ENCODE measurements at places on chromosomes 13 and 19.

DNA sequence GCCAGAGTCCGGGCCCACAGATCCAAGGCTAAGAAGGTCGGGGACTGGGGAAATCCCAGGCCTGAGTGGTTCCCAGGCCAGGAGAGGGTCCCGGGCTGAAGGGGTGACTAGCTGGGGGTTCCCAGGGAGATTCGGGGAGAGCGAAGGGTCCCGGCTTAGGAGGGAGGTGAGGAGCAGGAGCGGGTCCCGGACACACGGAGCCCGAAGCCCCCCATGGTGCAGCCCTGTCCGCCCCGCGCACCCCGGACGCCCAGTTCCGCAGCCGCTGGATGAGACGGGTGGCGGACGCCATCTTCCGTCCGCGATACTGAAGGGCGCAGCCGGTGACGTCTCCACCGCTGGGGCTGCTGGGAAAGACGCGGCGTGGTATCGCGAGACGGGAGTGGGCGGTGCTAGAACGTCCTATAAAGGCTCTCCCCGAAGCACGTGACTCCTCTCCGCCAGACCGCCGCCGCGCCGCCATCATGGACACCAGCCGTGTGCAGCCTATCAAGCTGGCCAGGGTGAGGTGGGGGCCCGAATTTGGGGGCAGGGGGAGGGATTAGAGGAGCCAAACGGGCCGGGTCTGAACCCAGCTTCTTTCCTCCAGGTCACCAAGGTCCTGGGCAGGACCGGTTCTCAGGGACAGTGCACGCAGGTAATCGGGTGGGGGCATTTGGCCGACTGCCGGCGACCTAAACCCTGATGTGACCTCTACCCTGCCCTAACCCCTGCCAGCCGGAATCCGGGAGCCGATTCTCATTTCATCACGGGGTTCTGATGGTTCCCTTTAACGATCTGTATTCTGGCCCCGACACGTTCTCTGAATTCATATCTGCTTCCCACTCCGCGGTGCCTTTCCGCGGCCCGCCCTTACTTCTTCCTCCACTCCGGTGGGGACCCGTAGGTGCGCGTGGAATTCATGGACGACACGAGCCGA lies at the start of the genes NDUFA7 and RPS28:
NDUFA7 (minus strand) TSS at position 309 of the 919 bp plus-strand sequence; CDS start at position 292, 17 bp downstream.
RPS28 (plus strand) TSS at position 430 of the 919 bp plus-strand sequence; CDS start at position 465, 35 bp downstream.
- DNase-seq: peak; percentile 99

GRCh38 chr19:40576151-40576584 lies 505 bp upstream of the SHKBP1 start:
- DNase-seq: no peak

DNA sequence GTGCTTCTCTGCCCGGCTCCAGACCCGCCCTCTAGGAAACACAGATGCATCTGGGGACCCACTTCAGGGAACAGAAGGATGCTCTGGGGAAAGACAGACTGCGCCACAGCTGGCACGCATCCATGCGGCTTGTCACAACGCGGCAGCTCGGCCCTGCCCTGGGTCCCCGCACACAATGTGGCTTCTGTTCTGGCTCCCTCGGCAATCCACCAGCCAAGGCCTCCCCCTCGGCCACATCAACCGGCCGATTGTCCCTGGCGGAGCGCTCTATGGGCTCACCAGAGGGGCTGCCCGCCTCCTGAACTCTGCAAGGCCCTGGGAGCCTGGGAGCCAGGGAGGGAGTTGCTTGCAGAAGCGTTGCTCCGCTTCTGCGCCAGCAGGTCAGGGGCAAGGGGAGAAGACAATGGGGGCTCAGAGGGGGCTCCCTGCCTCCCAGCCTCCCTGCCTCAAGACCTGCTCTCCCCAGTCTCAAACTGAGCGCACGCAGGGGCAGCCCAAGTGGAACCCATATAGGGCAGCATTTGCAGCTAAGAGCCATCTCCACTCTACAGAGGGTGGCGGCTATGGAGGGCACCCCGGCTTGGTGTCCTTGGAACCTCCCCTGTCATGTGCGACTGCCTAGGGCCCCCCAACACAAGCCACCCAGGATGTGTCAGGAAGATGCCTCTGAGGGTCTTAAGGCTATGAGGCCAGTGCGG lies 37.9 kb downstream of the MLLT1 start:
- peak; percentile 84 for DNase-seq

DNA sequence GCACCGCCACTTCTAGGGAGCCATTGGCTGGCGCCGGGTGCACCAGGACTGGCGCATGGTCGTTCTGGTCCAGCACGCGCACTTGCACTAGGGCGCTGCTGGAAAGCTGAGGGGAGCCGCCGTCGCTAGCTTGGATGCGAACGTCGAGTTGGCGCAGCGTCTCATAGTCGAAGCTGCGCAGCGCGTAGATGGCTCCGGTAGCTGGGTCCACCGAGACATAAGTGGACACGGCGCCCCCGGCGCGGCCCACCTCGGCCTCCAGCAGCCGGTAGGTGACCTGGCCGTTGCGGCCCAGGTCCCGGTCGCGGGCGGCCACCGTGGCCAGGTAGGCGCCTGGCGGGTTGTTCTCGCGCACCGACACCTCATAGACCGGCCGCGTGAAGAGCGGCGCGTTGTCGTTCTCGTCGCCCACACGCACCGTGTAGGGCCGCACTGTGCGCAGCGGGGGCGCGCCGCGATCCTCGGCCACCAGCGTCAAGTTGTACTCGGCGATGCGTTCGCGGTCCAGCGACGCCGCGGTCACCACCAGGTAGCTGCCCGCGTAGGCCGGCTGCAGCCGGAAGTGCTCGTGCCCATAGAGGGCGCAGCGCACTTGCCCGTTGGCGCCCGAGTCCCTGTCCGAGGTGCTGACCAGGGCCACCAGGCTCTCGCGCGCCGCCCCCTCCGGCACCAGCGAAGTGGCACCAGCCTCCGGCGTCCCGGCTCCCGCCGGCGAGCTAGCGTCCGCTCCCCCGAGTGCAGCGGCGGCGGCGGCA lies 1.7 kb downstream of the PCDH8 start:
- DNase-seq: peak; percentile 58

- DNase-seq: no peak
Measured at GRCh38 chr13:49869519-49869918, 66.6 kb downstream of the SPRYD7 start.

GRCh38 chr13:60448907-60449510 lies 52.0 kb downstream of the TDRD3 start:
- peak; percentile 87 for DNase-seq

- no peak for DNase-seq
Measured at GRCh38 chr19:28633319-28634018, 579.5 kb downstream of the UQCRFS1 start.

GRCh38 chr19:11233073-11233472 lies 6.3 kb upstream of the ANGPTL8 start:
- no peak for DNase-seq

DNA sequence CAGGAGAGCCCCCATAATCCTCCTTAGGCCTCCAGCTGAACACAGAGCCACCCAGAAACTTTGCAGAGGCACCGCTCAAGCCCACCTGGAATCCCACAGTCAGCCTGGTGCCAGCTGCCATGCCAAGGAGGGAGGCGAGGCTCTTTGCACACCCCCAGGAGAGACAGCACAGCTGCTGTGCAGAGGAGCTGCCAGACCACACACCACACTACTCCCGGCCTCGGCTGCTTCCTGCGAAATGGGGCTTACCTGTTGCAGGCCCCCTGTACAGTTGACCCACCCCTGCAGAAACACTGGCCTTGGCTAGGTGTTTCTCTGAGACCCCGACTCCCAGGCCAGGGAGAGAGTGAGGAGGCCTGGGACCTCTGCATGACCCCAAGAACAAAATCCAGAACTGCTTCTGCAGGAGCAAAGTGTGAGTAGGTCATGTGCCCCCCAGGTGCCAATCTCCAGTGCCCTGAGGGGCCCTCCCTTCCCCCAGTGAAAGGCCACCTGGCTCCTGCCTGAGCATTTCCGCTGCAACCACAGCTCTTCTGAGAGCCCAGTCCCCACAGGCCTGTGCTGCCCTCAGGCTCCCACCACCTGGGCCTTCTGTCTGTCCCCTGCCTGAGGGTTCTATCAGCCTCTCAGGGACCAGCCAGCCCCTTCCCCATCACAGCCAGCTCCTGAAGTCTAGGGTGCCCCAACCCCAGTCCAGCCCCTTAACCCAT lies 580.4 kb downstream of the UQCRFS1 start:
- no peak for DNase-seq

GRCh38 chr13:92972751-92973150 lies 253.9 kb upstream of the GPC6 start:
- DNase-seq: no peak

DNA sequence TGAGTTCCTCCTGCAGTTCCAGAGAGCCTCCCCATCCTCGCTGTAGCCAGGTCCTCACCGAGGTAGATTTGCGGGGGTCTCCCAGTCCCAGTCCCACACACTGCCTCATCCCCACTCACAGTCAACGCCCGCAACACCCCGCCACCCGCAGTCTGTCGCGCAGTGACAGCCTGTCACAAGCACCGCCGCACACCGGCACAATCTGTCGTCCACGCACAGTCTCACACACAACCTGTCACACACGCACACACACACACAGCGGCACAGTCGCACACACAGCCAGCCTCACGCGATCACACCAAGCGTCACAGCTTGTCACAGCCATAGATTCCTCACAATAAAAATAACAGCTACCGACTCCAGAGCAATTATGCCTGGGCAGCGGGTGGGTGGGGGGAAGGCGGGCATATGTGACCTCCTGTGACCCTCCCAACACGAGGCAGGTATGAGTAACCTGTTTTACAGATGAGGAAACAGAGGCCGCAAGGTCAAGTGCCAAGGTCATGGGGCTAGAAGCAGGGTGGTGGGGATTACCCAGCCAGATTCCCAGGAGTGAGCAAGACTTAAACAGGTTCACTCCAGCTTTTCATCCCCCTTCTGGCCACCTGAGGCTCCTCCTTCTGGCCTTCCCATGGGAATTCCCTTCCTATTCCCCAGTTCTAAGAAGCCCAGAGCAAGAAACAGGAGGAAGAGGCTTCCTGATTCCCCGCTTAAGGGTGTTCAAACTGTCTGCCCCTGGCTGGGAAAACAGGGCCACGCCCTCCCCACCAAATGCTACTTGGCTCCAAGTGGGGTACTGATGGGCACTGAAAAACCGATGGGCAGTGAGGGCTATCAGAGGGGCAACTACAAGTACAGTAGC lies 13.9 kb downstream of the NFIX start:
- no peak for DNase-seq

- DNase-seq: no peak
Measured at GRCh38 chr13:109154546-109154945, 525.1 kb downstream of the MYO16 start.

DNA sequence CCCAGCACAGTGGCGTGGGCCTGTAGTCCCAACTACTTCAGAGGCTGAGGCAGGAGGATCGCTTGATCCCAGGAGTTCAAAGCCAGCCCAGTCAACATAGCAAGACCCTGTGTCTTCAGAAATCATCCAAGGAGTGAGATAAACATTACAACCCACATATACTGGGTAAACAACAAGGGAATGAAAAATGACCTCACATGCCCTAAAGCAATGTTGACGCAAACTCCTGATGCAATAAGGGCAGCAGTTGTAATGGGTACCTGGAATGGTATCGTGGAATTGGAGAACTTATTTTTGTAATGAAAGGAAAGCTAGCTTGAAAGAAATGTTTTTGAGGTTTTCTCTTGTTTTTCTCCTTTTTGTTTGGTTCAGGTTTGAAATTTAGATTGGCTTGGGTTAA lies 24.5 kb upstream of the LGALS16 start:
- no peak for DNase-seq

- no peak for DNase-seq
Measured at GRCh38 chr13:72005455-72005854, 138.5 kb upstream of the DACH1 start.

- DNase-seq: no peak
Measured at GRCh38 chr19:17889609-17890214, 18.0 kb downstream of the SLC5A5 start.

DNA sequence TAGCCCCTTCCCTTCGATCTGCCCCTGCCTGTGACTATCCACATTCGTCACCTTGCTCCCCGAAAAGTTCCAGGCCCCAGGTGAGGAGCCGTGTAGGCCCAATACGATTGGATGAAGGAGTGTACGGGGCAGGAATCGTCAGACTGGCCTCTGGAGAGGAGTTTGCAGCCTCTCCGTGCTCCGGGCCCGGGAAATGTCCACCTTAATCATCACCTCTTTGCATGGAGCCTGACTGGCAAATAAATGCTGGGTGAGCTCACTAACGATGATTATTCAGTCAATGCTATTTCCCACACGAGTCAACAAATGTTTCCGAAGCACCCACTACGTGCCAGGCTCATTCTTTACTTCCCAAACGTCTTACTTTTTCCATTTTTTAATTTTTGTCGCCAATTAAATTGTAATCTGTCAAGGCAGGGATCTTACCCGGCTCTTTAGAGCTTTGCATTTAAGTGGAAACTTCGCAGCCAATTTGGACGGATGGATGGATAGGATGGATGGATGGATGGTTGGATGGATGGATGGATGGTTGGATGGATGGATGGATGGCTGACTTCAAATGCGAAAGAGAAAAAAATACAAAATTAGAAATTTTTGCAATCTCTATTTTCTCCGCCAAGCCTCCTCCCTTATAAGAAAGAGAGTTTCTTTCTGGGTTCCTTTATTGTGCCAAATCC lies 45.8 kb downstream of the TGDS start:
- DNase-seq: no peak

GRCh38 chr19:2726904-2727639 lies 5.9 kb upstream of the DIRAS1 start:
- DNase-seq: no peak

- DNase-seq: no peak
Measured at GRCh38 chr19:18858906-18859646, 27.3 kb downstream of the UPF1 start.

DNA sequence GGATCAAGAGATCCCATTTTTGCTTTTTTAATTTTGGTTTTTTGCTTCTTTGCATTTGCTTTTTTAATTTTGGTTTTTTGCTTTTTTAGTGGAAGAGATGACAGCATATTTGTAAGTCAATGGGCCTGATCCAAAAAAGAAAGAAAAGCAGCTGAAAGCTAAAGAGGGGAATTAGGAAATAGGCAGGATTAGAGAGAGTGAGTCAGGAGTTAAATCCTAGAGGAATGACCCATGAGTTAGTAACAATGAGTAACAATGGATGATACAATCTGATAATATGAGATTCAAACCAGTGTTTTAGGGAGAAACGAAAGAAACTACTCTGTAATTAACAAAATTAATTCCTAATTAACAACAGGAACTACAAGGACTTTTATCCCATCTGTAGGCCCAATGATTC lies 111.2 kb upstream of the SGCG start:
- peak; percentile 16 for DNase-seq

GRCh38 chr13:40271271-40271885 lies 395.1 kb downstream of the FOXO1 start:
- no peak for DNase-seq

GRCh38 chr19:18685597-18686190 lies 2.2 kb downstream of the CRTC1 start:
- DNase-seq: no peak

- DNase-seq: no peak
Measured at GRCh38 chr13:61138857-61139256, 276.8 kb downstream of the PCDH20 start.

DNA sequence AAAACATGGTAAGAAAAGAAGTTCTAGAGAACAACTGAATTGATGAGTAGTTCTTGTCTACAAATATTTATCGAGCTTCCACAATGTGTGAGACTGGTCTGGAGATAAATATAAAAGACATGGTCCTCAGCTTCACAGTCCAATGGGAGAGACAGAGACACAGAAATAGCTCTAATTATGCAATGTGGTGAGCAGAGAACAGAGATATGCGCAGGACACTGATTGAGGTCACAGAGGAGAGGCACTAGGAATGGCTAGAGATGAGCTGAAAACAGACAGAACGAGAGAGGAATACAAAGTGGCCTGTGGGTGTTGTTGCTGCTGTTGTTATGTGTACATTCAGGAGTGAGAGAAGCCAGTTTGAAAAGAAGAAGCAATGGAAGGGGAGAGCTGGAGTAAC lies 53.2 kb downstream of the GPALPP1 start:
- DNase-seq: no peak

GRCh38 chr13:32984857-32985626 lies 31.2 kb upstream of the KL start:
- DNase-seq: no peak

- no peak for DNase-seq
Measured at GRCh38 chr13:48477191-48477855, 55.6 kb downstream of the RCBTB2 start.

All from brain (organoid and tissue), 16 donors.